ENCODE measurements at places on chromosomes 12 and 14.

GRCh38 chr12:72543777-72544467 lies 271.8 kb downstream of the TRHDE start:
- no peak for DNase-seq

DNA sequence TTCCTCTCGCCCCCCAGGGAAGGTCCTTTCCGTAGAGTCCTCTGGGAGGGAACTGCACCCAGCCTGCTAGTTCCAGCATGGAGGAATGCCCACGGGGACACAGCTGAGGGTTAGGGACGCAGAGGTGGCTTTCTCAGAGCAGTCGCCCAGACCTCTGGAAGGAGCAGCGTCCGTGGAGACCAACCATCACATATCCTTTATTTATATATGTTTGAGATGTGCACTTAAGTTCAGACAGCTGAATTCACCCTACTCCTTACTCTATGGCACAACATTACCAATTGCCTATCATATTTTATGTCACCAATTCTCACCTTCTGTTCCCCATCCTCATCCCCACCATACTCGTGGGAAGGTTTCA lies 305.6 kb upstream of the DIO3 start:
- no peak for DNase-seq

GRCh38 chr12:131592972-131593371 lies 117.9 kb upstream of the SFSWAP start:
- no peak for DNase-seq

GRCh38 chr14:54394596-54394995 lies 2.2 kb upstream of the CDKN3 start:
- DNase-seq = no peak

DNA sequence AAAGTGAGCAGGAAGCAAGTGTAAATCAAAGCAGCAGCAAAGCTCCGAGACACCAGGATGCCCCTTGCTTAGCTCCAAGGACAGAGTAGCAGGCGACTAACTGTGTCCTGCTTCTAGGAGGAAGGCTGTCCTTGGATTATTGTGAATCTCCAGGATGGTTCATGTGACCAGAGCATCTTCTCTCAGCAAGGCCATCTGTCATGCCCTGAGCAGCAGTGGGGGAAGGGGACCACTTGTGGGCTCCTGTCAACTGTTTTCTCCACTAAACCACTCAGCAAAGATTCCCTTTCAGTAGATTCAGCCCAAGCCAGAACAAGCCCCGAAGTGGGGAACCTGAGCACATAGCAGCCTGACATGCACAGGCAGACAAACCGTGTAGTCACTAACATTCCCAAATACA lies 19.4 kb downstream of the MAP3K9 start:
- no peak for DNase-seq

DNA sequence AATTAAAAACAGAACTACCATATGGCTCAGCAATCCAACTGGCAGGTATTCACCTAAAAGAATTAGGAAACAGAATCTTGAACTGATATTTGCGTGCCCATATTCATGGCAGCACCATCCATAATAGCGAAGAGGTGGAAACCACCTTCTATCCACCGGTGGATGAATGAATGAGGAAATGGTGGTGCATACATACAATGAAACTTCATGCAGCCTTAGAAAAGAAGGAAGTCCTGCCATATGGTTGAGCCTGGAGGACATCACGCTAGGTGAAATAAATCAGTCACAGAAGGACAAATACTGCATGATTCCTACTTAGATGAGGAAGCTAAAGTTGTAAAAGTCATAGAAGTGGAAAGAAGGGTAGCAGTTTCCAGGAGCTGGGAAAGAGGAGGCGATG lies 6.6 kb downstream of the TCL1A start:
- no peak for DNase-seq

DNA sequence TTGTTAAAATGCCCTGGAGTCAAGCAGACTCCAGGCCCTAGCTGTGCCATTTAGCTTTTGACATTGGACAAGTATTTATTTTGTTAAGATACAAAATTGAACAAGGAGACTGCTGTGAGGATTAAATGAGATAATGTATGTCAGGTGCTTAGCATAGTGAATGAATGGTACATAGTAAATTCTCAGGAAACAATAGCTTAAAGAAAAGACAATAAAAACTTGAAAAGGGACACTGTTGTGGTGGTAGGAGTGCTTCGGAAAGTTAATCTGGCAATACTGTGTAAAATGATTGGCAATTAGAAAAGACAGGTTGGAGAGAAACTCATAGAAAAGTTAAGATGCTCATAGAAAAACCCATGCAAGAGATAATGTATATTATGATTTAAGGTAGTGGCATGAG lies 19.7 kb downstream of the PALS1 start:
- DNase-seq = no peak

GRCh38 chr14:23869078-23869719 lies 84.4 kb upstream of the DHRS4 start:
- no peak for DNase-seq

GRCh38 chr12:132393991-132394949 lies 64.9 kb upstream of the GALNT9 start:
- DNase-seq = no peak

DNA sequence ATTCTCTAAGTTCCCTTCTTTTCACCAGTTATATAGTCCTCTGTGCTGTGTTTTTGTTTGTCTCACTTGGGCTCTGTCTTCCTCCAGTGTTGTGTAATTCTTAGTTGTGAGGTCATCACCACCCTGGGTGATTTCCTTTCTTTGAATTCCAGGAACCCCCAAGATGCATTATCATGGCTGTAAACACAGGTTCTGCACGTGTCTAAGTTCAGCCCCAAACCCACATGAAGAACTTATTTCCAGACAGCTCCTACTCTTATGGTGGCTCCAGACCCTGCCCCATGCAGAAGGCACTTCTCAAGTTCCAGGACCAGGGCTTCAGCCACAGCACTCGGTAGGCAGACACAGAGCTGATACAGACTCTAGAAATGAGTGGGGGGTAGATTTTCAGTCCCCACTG lies 560.5 kb downstream of the BCL11B start:
- DNase-seq = no peak

DNA sequence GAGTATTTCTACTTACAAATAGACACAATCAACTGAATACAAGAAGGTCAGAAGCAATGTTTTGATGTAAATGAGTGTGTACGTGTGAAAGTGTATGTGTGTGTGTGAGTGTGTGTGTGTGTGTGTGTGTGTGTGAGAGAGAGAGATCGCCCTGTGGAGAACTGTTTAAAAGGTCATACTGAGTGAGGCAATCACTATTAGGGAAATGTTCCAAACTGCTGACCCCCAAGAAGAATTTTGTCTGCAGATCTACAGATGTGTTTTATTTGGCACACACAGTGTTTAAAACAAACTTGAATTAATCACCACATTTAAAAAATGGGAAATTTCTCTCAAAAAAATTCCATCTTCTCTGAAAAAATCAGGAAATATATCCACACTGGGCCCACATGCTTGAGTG lies 1069.1 kb downstream of the SLC6A15 start:
- no peak for DNase-seq

- no peak for DNase-seq
Measured at GRCh38 chr14:86055512-86056075, 525.6 kb downstream of the FLRT2 start.

DNA sequence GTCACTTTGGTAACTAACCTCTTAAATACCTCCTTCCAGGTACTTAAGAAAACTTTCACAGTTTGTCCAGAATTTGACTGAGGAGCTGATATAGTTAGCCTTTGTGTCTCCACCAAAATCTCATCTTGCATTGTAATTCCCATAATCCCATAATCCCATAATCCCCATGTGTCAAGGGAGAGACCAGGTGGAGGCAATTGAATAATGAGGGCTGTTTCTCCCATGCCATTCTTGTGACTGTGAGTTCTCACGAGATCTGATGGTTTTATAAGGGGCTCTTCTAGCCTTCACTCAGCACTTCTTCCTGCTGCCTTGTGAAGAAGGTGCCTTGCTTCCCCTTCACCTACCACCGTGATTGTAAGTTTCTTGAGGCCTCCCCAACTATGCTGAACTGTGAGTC lies 7.8 kb upstream of the NOVA1 start:
- DNase-seq = no peak

DNA sequence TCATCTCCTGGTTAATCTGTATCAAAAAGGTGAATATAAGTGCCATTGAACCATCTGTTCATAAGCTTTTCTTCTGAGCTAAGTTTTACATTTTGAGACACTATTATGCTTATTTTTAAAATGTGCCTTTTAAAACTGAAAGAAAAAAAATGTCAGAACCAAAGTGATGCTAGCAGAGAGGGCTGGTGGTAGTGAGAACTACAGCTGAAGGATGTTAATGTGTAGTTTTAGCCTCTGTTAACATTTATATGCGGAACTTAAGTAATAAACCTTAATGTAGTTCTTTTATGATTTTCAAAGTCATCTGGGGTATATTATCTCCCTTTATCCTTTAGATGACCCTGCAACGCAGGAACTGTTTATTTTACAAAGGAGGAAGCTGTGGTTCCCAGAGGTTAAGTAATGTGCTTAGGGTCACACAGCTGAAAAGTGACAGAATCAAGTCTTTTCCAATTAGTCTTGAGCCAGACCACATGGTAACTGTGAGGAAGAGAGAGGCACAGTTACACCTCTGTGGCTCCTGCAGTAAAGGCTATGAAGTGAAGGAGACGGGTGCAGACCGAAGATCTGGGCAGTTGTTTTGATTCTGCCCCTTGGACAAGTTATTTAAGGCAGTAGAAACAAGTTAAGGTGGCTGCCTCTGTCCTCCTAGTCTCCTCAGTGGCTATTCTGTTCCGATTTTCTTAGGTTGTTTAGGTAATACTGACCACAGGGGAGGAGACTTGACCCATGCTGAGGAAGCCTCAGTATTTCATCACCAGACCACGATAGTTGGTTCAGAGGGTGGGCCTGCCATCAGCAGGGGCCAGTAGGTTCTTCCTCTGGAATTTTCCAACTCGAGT lies 23.9 kb downstream of the GNG2 start:
- DNase-seq = no peak

DNA sequence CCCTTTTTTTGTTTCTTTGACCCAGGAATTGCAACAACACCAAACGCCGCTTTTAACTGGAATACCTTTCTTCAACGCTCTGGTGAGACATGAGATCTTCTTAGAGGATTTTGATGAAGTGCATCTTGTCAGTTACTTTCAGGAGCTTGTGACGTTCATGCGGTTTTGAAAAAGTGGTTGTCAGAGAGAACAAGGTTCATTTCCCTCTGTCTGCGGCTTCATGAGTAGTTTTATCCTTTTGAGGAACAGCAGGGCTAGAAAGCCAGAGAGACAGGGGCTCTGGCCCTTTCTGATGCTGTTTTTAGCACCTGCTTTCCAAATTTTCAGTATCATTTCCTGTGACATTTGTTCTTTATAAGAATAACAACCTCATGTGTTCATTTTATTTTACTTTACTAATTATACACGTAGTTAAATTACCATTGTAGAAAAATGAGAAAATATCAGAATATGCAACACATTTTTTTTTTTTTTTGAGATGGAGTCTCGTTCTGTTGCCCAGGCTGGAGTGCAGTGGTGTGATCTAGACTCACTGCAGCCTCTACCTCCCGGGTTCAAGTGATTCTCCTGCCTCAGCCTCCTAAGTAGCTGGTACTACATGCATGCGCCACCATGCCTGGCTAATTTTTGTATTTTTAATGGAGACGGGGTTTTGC lies 61.8 kb downstream of the GLT1D1 start:
- DNase-seq = no peak

DNA sequence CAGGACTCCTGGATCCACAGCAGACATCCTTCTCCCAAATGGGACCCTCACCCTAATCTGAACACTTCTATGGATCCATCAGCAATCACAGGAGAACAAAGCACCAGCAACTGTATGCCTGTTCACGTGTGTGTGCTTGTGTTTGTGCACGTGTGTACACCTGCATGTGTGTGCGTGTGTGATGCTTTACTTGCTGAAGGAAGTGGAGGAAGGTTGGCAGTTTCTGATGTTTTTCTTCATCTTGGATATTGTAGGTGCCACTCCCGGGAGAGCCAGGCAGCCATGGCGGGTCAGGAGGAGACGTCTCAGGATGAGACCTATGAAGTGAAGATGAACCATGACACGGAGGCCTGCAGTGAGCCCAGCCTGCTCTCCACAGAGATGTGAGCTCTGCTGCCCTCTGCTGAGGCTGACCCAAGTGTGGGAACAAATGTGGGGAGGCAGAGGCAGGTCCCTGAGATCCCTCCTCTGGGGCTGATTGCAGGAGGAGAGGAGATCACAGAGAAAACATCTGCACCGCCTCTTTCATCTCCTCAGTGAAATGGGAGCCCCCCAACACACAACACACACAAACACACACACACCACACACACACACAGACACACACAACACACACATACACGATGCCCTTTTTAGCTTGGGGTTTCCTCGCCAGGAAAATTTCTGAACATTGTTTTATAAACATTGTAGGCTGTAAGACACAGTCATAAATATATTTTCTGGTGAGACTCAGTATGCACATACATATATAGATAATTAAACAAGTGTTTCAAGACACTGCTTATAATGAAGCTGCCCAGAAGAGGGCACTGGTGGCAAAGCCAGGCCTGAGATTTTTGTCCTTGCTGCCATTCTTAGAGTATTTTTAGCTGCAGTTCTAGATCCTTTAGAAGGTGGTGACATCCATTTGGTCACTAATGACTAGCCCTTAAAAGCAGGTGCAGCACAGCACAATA lies 112.2 kb upstream of the FKBP4 start:
- peak; percentile 8 for DNase-seq

DNA sequence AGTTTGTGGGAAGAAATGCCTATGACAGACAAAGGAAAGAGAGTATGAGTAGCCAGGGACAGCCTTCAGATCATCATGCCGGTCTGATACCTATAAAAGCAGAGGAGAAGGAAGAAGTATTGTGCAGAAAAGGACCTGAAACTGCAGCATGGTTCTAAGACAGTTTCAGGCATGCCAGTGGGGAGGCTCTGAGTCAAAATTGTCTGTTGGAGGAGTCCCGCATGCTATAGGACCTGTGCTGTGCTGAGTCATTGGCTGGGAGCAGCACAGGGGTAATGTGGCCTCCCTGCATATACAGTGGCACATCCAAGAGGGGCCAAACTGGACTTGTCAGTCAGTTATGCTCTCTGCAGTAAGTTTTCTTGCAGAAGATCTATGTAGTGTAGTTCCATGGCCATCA lies 40.7 kb downstream of the NEUROD4 start:
- DNase-seq = no peak

- no peak for DNase-seq
Measured at GRCh38 chr14:102736956-102737355, 40.3 kb upstream of the TRAF3 start.

- DNase-seq = no peak
Measured at GRCh38 chr12:96242597-96242996, 48.4 kb downstream of the ELK3 start.

Data from stimulated activated CD8-positive, alpha-beta memory T cell treated with anti-CD3 and anti-CD28 coated beads, Interleukin-7, amount 100 ng/mL, for 4 hours (primary cell).